Suppressor macrophage treated with lipopolysaccharide for 4 hours (primary cell): ENCODE measurements at places on chromosomes 5 and 9.

DNA sequence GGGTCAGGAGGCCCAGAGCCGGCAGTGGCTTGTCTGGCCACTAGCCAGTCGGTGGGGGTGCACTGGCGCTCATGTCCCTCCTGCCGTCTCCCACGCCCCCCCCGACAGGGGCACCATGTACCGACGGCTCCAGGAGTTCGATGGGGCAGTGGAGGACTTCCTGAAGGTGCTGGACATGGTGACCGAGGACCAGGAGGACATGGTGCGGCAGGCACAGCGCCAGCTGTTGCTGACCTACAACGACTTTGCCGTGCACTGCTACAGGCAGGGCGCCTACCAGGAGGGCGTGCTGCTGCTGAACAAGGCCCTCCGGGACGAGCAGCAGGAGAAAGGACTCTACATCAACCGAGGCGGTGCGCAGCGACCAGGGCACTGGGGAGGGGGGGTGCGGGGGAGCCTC, 8.1 kb downstream of the TTC16 start:
- DNase-seq: no peak

DNA sequence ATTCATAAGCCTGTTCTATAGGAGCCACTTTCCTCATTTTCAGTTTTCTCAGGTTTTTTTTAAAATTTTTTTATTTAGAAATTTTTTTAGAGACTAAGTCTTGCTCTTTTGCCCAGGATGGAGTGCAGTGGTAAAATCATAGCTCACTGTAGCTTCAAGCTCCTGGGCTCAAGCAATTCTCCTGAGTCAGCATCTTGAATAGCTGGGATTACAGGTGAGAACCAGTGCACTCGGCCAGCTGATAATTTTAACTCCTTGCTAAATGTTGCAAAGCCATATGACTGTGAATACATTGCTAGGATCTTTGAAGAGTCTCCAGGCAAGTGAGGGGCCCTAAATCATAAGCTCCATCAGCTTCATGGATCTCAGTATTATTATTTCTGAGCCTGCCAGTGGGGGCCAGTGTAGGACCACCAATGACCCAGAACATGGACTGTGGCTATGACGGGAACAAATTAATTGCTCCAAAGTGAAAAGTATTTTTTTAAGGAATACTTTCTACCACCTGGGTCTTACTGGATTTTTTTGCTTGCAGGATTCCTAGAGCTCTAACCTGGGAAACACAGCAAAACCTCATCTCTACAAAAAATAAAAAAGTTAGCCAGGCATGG, 5.7 kb upstream of the GAPVD1 start:
- DNase-seq: no peak

GRCh38 chr9:4309806-4310205, 9.9 kb upstream of the GLIS3 start:
- DNase-seq: no peak

GRCh38 chr5:76718381-76718832, 2.5 kb downstream of the F2R start:
- no peak for DNase-seq

DNA sequence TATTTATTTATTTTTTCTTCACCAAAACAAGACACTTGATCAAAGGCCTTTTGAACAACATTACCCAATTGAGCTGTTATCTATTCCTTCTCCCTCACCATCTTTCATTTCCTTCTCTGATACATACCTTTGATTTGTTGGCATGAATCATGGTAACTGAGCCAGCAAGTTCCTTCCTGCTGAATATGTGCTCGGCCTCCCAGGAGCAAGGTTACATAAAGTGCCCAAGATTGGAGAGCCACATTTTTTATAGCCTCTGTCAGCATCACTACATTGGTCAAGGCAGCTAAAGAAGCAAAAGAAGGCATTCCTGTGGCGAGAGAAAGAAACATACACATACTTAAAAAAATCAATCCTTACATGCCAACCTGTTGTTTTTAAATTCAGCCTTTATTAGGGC, 369.6 kb downstream of the CYLC2 start:
- no peak for DNase-seq

- no peak for DNase-seq
Measured at GRCh38 chr5:141747152-141748141, 65.4 kb upstream of the ARAP3 start.

GRCh38 chr5:51895834-51896233, 512.6 kb downstream of the ISL1 start:
- no peak for DNase-seq

GRCh38 chr5:123359454-123360200, 63.6 kb downstream of the CEP120 start:
- no peak for DNase-seq

DNA sequence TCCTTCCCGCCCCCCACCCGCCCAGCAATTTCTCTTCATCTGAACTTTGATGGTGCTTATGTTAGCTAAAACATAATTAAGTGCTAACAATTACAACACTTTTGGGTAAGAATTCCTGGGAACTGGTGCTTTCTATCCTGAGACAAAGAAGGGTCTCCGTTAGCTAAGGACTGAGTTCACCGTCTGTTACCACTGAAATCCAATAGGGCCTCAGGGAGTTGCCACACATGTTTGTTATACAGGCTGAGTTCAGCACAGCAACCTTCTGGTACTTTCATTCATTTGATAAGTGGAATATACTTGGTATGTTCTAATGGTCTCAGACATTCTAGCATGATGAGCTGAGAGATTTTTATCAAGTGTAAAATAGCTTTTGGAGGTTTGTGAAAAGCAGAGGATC, 437.9 kb downstream of the EFNA5 start:
- DNase-seq: no peak

DNA sequence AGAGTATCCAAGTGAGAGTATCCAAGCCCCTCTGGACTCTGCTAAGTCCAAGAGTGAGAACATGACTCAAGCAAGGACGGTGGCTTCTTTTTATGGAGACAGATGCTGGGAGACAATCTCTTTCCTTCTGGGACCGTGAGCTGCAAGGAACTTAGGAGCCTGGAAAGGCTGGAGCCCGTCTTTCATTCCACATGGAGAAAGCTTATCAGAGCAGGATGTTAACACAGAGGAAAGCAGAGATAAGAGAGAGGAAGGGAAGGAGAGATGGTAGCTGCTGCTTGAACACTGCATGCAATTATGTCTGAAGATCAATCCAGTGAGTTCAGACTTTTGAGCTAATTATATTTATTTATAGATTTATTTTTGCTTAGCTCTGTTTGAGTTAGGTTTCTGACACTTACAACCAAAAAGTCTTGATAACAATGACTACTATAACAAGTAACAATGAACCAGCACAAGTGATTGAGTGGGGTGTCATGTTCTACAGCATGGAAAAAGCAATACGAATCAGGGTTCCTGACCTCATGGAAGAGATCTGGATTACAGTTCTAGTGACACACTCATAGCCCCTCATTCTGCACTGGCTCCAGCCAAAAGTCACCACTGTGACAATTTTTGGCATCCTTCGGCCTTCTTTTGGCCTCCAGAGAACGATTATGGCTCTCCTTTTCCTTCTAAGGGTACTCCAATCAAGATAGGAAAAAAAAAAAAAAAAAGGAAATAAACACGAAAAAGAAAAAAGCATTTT, 71.5 kb downstream of the PRLR start:
- DNase-seq: no peak

- DNase-seq: no peak
Measured at GRCh38 chr5:98069876-98070512, 703.5 kb upstream of the RGMB start.

- DNase-seq: no peak
Measured at GRCh38 chr5:89395111-89395510, 512.1 kb upstream of the MEF2C start.

GRCh38 chr5:50856401-50857119, 190.1 kb downstream of the PARP8 start:
- DNase-seq: peak; percentile 64
